Adipose tissue (tissue), 3 donors: ENCODE measurements at places on chromosomes 12 and 14. TPM values are rescaled to one million over a fixed set of nuclear protein-coding genes. Genes with fewer than 3 reads are reported as not detected.

The SALL2 gene
- 1.1 TPM for polyA plus RNA-seq

The SCN8A gene
- 0.11 TPM for polyA plus RNA-seq

The RPS6KA5 gene
- polyA plus RNA-seq: 2.8 TPM

The NTN4 gene
- polyA plus RNA-seq: 12.9 TPM

The TMEM253 gene
- polyA plus RNA-seq: 0.83 TPM

The CACNA2D4 gene
- 2.0 TPM for polyA plus RNA-seq

The INHBC gene
- not detected for polyA plus RNA-seq

The COL2A1 gene
- not detected for polyA plus RNA-seq

The DLGAP5 gene
- polyA plus RNA-seq: 0.12 TPM

The KLHDC1 gene
- polyA plus RNA-seq: 1.2 TPM

The CLEC2A gene
- polyA plus RNA-seq: not detected

The SYNE3 gene
- 24.5 TPM for polyA plus RNA-seq

The RBP5 gene
- 2.5 TPM for polyA plus RNA-seq

The PELI2 gene
- 4.9 TPM for polyA plus RNA-seq

The ATL1 gene
- 1.6 TPM for polyA plus RNA-seq

The LMNTD1 gene
- polyA plus RNA-seq: 0.28 TPM
